Suprapubic skin (tissue), 4 donors: ENCODE measurements at places on chromosomes 6 and 20.
A peak's percentile ranks its signal among the peaks of the same experiment; 100 is the strongest.

- H3K4me3 ChIP-seq = no peak overlapping the region
- DNase-seq = no peak
- H3K27ac ChIP-seq = no peak overlapping the region
- H3K27me3 ChIP-seq = no peaks in the 10 kb centered on the region
- H3K4me1 ChIP-seq = no peaks in the 10 kb centered on the region
- H3K36me3 ChIP-seq = no peaks in the 10 kb centered on the region
Measured at GRCh38 chr6:120874422-120874821, 459.9 kb downstream of the TBC1D32 start.

- no peaks in the 10 kb centered on the region for H3K27me3 ChIP-seq
- H3K4me1 ChIP-seq = peaks cover 24% of the 10 kb centered on the region
- no peak for DNase-seq
- peak overlapping the region; percentile 95 for H3K4me3 ChIP-seq
- peaks cover 8% of the 10 kb centered on the region for H3K36me3 ChIP-seq
Measured at GRCh38 chr6:44386929-44387345, 569 bp upstream of the CDC5L start.

DNA sequence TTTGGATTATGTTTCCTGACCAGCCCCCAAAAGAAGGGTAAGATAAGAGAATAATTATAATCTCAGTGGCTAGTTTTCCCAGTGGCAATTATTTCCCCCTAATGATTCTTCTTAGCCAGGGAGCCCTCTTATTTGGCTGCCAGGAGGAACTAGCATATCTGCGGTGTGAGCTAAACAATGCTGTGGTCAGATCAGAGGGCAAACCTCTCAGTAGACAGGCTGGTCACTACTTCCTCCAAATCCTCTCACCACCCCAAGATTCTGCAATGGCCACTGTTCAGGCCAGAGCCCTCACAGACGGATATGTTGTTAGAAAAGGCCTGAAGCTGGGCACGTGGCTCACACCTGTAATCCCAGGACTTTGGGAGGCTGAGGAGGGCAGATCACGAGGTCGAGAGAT lies 273.4 kb upstream of the SASH1 start:
- no peaks in the 10 kb centered on the region for H3K27me3 ChIP-seq
- H3K4me1 ChIP-seq = no peaks in the 10 kb centered on the region
- no peak overlapping the region for H3K27ac ChIP-seq
- DNase-seq = no peak

DNA sequence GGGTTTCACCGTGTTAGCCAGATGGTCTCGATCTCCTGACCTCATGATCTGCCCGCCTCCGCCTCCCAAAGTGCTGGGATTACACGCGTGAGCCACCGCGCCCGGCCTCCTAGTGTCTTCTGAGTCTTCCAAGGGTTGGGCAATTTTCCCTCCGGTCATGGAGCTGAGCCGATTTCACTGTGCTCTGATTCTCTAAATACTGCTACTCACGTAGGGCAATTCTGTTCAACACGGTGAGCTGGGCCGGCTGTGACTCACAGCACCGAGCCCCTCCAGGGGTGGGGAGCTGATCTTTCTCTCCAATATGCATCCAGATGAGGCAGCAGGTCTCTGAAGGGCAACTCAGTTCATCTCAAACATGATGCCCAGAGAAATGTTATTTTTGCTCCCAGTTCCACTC lies 71.6 kb upstream of the CD93 start:
- H3K36me3 ChIP-seq = no peaks in the 10 kb centered on the region
- H3K4me3 ChIP-seq = no peak overlapping the region
- peaks cover 74% of the 10 kb centered on the region for H3K4me1 ChIP-seq

DNA sequence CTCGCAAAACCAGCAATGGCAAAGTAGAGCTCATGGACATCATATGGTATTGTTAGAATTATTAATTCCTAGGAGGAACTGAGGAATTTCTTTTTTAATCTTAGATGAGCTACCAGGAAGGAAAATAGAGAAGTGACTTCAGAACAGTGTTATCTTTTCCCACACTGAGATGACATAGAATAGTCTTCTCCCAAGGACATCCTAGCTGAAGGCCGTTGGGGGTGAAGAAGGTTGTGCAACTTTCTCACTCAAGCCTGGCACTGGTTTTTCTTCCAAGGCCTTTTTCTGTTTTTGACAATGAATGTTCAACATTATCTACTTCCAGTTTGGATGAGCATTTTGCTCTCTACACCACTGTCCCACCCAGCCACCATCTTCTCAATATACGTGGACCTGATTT lies 35.8 kb upstream of the MAS1 start:
- no peak overlapping the region for H3K27ac ChIP-seq
- no peaks in the 10 kb centered on the region for H3K36me3 ChIP-seq
- no peaks in the 10 kb centered on the region for H3K4me1 ChIP-seq

DNA sequence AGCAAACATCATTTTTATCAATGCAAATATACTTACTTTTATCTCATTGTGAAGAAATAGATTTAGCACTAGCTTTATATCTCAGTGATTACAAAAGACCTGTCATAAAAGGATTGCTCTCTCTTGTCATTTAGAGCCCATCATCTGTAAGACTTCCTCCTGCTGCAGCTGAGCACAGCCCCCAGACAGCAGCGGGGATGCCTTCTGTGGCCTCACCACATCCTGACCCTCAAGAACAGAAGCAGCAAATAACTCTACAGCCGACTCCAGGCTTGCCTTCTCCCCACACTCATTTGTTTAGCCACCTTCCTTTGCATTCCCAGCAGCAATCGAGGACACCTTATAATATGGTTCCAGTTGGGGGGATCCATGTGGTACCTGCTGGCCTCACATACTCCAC lies 127.0 kb upstream of the EDN1 start:
- DNase-seq = no peak
- H3K4me1 ChIP-seq = peaks cover 6% of the 10 kb centered on the region
- H3K36me3 ChIP-seq = peaks cover 20% of the 10 kb centered on the region
- H3K4me3 ChIP-seq = no peak overlapping the region

DNA sequence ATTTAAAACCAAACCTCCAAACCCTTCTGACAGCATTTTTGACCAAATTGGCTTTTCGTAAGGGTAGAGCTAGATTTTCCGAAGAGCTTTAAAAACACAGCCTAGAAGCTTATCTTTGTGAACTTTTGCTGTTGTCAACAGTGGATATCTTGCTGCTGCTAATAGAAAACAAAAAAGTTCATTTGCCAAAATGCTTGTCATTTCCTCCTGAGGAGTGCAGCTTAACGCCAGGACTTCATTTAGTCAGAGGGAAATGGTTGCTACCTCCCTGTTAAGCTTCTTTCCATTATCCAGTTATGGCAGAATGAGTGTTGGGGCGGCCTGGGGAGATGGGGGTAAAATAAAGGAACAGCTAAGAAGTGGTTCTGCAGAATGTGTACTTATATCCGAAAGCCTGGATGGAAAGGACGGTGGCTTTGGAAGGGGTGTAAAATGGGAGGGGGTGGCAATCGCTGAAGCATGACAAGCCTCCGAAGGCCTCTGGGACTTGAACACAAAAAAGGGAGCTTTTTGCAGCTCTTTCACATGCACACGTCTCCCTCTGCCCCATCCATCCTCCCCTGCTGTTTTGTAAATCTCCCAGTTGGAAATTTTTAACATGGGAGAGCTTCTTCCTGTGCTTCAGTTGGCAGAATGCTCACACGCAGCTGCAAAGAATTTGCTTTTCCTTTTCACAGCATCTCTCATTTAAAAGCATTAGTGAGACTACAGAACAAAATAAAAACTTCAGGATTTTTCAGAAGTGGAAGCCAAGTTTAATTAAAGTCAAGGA lies 22.5 kb downstream of the JARID2 start:
- H3K27me3 ChIP-seq = no peaks in the 10 kb centered on the region
- no peak overlapping the region for H3K4me3 ChIP-seq
- H3K27ac ChIP-seq = peak overlapping the region; percentile 19
- no peaks in the 10 kb centered on the region for H3K36me3 ChIP-seq
- H3K4me1 ChIP-seq = peaks cover 56% of the 10 kb centered on the region
- no peak for DNase-seq

DNA sequence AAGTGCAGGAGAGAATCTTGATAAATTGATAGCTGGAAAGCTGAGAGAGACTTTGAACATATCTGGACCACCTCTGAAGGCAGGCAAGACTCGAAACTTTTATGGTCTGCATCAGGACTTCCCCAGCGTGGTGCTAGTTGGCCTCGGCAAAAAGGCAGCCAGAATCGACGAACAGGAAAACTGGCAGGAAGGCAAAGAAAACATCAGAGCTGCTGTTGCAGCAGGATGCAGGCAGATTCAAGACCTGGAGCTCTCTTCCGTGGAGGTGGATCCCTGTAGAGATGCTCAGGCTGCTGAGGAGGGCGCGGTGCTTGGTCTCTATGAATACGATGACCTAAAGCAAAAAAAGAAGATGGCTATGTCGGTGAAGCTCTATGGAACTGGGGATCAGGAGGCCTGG lies 4.6 kb upstream of the CDKN1A start:
- no peaks in the 10 kb centered on the region for H3K36me3 ChIP-seq
- H3K4me1 ChIP-seq = peaks cover 24% of the 10 kb centered on the region
- no peak overlapping the region for H3K4me3 ChIP-seq
- DNase-seq = no peak

DNA sequence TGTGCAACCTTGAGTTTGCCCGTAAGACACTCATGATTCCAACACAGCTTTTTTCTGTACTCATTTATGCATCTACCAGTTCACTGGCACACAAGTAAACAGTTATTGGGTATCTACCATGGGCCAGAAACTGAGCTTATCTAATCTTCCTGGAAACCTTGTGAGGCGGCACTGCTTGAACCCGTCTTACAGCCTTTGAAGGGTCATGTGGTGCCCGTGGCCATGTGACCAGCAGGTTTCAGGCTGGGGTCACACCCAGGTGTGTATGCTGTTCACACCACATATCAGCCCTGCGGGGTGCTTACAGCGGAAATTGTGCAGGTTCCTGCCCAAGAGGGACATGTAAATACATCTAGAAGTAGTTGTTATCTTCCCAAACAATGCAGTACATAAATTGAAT lies 6.1 kb downstream of the THBD start:
- H3K27me3 ChIP-seq = peaks cover 35% of the 10 kb centered on the region
- H3K36me3 ChIP-seq = no peaks in the 10 kb centered on the region
- H3K4me3 ChIP-seq = no peak overlapping the region

DNA sequence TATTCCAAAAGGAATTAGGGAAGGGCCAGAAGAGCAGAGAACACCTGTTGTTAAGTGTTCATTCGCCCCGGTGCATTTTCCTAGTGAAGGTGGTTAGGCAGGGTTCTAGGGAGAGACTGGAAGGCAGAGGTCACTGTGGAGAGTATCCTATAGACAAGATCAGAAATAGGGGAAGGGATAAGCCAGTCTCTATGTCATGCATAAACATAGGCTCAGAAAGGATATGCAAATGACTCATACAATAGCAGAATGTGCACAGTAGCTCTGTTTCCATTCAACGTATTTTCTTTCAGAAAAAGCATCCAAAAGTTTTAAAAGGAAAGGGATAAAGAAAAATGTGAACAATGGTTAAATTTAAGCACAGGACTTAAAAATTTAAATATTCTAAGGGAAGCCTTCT lies 47.4 kb downstream of the BMP6 start:
- H3K27ac ChIP-seq = no peak overlapping the region
- H3K4me1 ChIP-seq = no peaks in the 10 kb centered on the region
- no peaks in the 10 kb centered on the region for H3K36me3 ChIP-seq
- peaks cover 29% of the 10 kb centered on the region for H3K27me3 ChIP-seq
- no peak for DNase-seq

GRCh38 chr6:52605610-52606185 lies 28.8 kb upstream of the TRAM2 start:
- no peak for DNase-seq
- H3K27ac ChIP-seq = no peak overlapping the region
- H3K4me3 ChIP-seq = no peak overlapping the region
- H3K36me3 ChIP-seq = no peaks in the 10 kb centered on the region

DNA sequence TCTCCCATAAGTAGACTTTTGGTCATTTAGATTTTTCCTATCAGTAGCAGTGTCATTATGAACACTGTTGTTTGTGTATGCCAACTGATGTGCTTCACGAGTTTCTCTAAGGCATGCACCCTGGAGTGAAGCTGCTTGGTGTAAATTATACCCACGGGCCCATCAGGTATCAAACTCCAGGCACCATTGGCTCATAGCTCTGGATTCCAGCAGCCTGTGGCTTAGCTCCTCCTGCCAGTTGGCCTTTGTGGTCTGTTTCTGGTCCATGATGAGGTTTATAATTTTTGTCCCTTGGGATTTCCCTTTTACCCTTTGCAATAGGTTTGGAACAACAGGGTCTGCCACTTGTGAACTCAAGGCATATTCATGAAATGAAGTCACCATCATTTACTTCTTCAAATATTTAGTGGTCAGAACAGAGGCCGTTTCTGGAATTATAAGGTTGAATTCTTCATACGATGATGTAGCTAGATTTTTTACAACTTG lies 350.5 kb downstream of the PRL start:
- no peak overlapping the region for H3K4me3 ChIP-seq
- DNase-seq = no peak
- H3K36me3 ChIP-seq = no peaks in the 10 kb centered on the region
- no peak overlapping the region for H3K27ac ChIP-seq
- no peaks in the 10 kb centered on the region for H3K27me3 ChIP-seq
- no peaks in the 10 kb centered on the region for H3K4me1 ChIP-seq

GRCh38 chr20:44104798-44105517 lies 82.0 kb downstream of the JPH2 start:
- no peak overlapping the region for H3K27ac ChIP-seq
- H3K36me3 ChIP-seq = no peaks in the 10 kb centered on the region
- no peak for DNase-seq
- H3K4me1 ChIP-seq = no peaks in the 10 kb centered on the region

GRCh38 chr20:60695226-60696000 lies 556.6 kb upstream of the CDH4 start:
- no peak for DNase-seq
- no peaks in the 10 kb centered on the region for H3K4me1 ChIP-seq
- H3K27me3 ChIP-seq = peaks cover 5% of the 10 kb centered on the region
- H3K27ac ChIP-seq = no peak overlapping the region
- H3K36me3 ChIP-seq = no peaks in the 10 kb centered on the region

GRCh38 chr6:129521946-129522345 lies 188.0 kb downstream of the ARHGAP18 start:
- no peaks in the 10 kb centered on the region for H3K27me3 ChIP-seq
- no peak for DNase-seq

DNA sequence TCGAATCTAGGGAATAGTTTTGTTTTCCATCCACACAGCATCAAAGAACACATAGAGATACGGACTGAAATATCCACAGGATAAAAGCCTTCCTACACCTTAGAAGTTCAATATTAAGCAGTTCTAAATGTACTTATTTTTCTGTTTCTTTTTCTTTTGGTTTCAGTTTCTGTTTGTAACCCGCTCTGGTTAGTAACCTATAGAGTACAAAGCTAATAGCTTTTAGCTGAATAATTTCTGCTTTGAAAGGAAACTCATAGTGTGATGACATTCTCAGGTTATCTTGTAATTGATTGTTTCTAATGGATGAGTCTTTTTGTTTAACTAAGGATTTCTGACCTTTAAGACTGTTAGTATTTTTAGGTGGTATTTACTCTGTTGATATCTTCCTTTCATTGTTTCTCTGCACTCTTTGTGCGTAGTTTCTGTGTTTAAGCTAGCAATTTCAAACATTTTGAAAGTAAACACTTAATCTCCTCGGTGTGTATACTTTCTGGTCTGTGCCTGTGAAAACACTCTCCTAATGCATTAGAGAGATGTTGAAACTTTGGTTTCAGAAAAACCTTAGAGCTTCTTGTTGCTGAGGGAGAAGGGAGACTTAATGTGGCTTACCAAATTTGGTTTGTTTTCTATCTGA lies 385.5 kb downstream of the HDGFL1 start:
- H3K27ac ChIP-seq = no peak overlapping the region
- no peak overlapping the region for H3K4me3 ChIP-seq
- H3K27me3 ChIP-seq = no peaks in the 10 kb centered on the region
- peaks cover 11% of the 10 kb centered on the region for H3K4me1 ChIP-seq
- H3K36me3 ChIP-seq = no peaks in the 10 kb centered on the region
- no peak for DNase-seq

- H3K27ac ChIP-seq = peak overlapping the region; percentile 79
- H3K27me3 ChIP-seq = no peaks in the 10 kb centered on the region
- peak overlapping the region; percentile 9 for H3K4me3 ChIP-seq
Measured at GRCh38 chr6:42136508-42137193, 5.8 kb downstream of the C6orf132 start.
